Naive thymus-derived CD8-positive, alpha-beta T cell (primary cell): ENCODE measurements at places on chromosomes 7 and 10.

DNA sequence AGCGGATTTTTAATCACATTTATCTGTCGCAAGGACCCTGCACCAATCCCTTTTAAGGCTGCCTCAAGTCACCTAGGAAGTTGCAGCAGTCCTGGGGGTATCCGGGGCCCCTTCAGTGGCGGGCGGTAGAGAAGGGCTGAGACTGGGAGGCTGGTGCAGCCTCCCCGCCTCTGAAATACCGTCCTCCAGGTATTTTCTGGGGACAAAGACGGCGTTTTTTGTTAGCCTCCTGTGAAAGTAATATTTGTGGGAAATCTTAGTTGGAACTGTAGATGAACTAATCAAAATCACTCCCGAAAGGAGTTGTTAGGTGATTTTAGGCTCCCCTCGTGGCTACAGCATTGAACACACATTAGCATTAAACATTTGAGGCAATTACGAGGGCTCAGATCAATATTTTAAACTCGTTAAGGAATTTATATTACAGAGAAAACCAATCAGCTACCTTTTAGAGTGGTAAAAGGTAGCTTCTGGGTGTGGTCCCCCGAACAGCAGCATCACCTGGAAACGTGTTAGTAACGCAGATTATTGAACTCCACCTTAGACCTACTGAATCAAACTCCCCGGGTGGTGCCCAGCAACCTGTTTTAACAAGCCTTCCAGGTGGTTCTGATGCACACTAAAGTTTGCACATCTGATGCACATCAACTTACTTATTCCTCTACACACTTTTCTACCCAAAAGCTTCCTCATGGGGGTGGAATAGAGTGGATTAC lies 530 bp upstream of the ANXA7 start:
- no peak for DNase-seq

GRCh38 chr7:122850528-122850927 lies 35.7 kb downstream of the CADPS2 start:
- no peak for DNase-seq

- no peak for DNase-seq
Observed at GRCh38 chr10:19629567-19629966, 186.7 kb upstream of the PLXDC2 start.

DNA sequence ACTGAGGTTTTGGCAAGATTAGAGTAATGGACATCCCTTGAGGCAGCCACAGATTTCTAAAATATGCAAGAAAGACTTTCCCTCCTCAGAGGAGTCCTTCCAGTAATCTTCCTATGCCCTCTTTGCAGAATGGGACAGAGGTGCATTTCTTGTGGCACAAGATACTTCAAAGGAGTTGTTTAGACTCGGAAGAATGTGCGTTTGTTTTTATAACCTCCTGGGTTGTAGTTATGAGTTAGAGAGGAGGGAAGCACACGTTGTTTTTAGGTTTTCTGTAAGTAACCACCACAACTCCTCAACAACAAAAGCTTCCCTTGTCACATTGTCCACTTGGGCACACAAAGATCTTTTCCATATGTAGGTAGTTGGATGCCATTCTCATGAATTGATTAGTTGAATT lies 78.1 kb upstream of the GLI3 start:
- DNase-seq: no peak

DNA sequence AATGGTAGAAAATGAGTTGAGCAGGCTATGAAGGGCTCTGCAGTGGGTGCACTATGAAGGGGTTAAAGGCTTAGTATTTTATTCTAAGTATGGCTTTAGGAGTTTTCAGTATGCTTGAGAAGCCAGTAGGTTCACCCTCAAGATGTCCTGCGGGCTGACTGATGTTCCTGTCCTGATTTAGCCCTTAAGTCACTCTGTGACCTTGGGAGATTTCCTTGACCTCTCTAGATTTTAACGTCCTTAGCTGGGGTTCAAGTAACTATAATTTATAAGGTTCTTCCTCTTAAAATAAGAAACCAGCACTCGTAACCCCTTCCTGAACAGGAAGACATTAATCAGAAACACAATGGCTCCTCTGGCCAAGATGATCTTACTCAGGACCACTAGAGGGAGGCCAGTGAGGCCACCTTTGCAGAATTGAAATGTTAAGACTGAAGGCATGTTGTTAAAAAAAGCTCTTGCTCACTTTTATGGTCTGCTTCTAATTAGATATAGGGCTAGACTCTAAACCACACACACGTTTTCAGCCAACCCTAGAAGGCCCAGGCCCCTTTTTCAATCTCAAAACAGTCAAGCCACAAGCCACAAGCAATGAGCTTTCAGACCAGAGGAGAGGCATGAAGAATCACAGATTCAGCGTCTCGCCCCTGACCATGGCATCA lies 41.9 kb downstream of the CDK1 start:
- DNase-seq: no peak

DNA sequence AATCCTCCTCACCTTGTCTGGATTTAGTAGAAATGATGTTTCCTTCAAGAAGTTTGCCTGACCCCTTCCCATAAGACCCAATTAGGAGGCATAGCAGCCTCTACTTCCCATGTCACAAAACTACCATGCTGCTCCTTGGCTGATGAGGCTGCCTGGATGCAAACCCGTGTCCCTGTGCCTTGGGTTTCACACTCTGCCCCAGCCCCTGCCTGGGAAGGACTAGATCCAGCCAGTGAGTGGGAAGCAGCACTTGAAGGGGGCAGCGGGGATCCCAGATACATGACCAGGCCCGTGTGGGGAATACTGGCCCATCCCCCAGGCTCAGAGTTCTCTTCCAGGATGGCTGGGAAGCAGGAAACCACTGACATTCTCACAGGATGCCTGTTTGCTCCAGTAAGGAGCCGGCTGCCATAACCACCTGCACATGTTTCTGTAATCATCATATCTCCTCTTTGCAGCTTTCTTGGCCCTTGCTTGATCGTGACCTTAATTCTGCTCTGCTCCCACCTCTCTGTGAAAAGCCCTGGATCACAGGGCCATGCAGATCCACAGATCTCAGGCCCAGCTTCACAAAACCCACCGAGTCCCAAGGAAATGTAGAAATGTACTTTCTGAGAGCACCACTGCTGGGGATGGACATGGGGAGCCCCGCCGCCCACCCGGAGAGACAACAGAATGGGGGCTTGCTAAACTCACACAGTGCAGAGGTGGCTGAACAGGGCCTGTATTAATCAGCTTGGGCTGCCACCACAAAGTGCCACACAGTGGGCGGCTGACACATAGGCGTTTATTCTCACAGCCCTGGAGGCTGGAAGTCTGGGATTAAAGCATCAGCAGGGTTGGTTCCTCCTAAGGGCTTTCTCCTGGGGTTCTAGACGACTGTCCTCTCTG lies 287.8 kb upstream of the IGFBP3 start:
- DNase-seq: no peak

GRCh38 chr10:43254199-43254730 lies 12.6 kb downstream of the RASGEF1A start:
- DNase-seq: no peak

GRCh38 chr7:134415700-134416099 lies 43.2 kb downstream of the AKR1B1 start:
- no peak for DNase-seq
